ENCODE measurements at places on chromosomes 11 and 22.

DNA sequence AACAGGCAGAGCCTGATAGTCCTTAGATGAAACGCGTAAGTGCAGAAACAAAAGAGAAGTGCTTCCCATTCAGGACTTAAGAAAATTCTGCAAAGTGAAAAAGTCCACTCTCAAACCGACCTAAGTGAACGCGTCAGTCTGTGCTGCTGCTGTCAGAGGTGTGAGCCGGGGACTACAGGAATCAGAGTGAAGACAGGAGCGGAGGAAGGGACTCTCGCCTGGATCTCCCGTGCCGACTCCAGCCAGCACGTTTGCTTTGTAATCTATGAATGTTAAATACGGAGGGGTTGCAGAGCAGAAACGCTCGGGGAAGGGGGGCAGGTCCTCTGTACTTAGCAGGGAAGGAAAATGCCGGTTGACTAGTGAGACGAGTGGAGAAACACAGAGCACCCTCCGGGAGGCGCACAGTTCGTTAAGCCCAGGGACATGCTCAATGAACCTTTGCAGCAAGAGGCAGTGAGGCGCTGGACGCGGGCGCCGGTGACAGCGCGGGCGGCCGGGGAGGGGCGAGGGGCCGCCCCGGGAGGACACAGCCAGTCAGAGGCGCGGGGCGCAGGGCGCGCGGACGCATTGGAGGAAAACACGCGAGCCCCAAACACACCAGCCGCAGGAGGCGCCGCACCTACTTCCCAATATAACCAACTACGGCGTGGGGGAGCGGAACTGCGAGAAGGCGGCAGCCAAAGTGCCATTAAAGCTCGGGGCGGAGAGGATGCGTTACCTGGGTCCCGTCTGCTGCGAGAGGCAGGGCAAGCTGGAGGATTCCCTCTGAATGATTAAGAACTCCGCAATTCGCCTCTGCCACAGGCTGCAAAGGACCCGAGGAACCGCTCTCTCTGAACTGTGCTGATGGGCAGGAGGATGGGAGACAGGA is at the start of gene CNTN5:
Gene CNTN5, plus strand, starts transcription at position 598 of the 874 bp plus-strand sequence.
- DNase-seq, result no peak

- no peak for DNase-seq
Measured at GRCh38 chr11:73914284-73914683, 36.5 kb upstream of the DNAJB13 start.

DNA sequence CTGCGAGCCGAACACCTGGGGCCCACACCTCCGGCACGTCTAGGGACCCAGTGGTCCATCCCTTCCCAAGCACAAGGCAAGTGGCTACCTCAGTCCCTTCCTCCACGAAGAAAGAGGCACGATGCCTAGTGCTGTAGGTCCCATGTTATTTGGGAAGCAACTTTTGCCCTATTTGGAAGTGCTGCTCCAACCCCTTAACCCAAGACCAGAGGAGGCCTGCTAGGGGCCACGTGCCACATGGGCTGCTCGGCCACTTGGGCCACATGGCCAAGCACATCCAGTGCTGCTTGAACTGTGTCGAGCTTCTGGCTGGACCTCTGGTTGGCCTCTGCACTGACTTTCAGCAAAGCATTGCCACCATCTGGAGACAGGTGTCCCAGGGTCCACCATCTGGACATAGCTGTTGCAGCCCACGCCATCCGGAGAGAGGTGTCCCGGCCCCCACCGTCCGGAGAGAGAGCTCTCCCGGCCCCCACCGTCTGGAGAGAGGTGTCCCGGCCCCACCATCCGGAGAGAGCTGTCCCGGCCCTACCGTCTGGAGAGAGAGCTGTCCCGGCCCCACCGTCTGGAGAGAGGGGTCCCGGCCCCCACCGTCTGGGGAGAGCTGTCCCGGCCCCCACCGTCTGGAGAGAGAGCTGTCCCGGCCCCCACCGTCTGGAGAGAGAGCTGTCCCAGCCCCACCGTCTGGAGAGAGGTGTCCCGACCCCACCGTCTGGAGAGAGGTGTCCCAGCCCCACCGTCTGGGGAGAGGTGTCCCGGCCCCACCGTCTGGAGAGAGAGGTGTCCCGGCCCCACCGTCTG is 6.5 kb upstream of the B4GALNT4 start:
- no peak for DNase-seq

GRCh38 chr11:75497788-75498409 is 27.8 kb downstream of the GDPD5 start:
- DNase-seq, result no peak

- DNase-seq, result no peak
Measured at GRCh38 chr11:45869551-45869950, 15.9 kb upstream of the MAPK8IP1 start.

DNA sequence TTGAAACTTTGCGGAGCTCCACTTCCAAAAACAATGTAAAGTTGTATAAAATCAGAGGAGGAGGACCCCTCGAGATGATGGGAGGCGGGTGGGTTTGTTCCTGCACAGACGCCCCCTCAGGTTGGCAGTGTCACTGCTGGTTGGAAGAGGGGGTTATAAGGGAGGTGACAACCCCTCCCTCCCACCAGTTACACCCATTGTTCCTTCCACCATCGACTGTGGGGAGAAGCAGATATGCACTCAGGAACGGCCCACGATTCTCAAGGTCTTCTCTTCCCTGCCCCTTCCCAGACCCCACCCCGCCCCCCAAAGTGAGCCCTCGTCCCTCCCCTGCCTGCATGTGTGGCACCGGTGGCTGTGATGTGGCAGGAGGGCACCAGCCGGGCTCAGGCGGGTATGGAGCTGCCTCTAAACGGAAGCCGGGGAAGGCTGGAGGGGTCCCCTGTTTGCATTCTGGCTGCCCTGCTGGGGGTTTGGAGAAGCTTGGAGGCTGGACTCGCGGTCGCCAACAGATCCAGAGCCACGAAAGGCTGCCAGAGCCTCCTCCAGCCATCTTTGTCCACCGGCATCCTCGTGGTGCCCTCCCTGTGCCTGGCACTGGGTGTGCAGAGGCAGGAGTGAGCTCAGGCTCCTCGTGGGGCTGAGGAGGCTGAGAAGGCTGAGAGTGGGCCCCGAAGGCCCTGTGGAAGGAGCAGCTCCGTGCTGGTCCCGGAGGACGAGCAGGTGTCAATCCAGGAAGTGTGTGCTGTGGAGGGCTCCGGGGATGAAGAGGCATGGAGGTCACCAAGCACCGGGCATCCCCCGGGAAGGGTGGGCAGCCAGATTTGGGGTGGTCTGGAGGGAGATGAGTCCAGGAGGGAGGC is 778 bp downstream of the KDELR3 start:
- DNase-seq, result no peak

- DNase-seq, result no peak
Measured at GRCh38 chr11:13638422-13638821, 30.0 kb upstream of the FAR1 start.

- DNase-seq, result no peak
Measured at GRCh38 chr11:11318961-11319360, 34.1 kb downstream of the CSNK2A3 start.

DNA sequence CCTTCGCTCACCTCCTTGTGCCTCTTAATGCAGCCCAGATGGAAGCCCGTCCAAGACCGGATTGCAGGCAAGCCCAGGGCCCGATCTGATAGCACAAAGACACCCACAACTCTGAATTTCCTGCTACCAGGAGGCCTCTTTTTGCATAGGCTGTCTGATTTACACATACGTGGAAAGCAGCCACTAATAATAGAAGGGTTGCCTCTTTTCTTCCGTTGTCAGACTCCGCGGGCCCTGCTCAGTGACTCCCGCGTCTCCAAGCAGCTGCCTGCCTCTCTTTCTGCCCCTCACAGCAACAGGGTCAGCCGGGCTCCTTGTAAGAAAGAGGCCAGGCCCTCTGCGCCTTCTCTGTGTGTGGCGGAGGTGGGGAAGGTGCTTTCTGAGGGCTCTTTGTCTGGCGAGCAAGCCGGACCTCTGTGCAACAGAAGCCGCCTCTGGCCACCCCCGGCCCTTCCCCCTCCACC is 26.7 kb downstream of the FLI1 start:
- no peak for DNase-seq

DNA sequence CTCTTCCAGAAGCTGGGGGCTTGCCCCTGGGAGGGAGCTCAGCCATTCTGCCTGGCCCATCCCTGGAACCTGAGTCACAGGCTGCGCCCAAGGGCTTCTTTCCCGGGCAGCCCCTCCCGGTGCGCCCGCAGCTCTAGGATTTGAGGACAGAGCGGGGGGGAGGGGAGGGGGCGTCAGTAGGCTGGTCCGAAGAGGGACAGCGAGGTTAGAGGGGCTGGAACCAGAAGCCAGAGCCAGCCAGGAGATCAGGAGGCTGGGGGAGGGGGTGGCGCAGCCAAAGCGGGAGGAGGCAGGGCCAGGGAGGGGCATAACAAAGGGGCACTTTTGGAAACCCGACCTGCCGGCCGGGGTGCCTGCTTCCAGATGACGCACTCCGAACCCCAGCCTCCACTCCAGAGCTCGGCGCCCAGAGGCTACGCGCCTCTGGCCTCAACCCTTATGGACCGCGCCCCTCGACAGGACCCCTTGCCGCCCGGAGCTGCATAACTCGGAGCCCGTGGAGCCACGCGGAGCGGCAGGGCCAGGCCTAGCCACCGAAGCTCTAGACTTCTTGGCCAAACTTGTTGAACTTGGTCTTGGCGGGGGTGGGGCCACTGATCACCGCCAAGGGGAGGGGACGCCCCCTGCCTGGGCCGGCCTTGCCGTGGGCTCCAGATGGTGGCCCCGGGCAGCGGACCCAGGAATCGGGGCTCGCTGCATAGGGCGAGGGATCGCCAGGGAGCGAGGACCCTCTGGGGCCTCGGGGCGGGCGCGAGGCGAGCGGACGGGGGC is 744 bp downstream of the PACSIN3 start:
- DNase-seq, result peak; percentile 61

GRCh38 chr11:47396049-47396320 is 12.4 kb upstream of the SLC39A13 start:
- DNase-seq, result no peak

DNA sequence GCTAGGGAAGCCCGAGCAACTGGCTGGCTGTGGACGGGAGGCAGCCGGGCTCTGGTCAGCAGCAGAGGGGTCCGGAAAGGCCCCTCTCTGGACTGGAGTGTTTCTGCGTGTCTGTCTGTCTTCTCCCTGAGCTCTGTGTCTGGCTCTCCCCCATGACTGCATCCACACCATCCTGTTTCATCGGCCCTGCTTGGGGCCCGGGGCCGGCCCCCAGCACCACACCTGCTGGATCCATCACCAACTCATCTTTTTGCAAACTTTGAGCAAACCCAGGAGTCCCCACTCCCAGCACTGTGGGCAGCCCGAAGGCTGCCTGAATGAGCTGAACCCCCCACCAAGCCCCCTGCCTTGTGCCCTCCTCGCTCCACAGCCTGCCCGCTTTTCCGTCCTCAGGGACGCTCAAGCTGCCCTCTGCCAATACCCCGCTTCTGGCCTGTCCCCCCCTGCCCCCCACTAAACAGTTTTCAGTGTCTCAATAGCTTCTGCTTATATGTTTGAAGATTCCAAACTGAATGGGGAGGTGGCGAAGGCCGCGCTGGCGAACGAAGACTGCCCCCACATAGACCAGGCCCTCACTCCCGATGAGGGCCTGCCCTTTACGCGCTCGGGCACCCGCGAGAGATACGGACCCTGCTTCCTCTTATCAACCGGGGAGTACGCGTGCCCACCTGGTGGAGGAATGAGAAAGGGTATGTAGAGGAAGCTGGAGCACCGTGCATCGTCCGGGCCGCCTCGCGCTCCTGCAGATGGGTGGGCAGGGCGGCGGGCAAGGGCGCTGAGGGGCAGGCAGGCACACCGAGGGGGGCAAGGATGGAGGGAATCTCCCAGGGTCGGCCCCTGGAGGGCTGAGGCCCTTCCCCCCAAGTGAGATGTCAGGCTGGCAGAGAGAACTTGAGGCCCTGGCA is 44.6 kb downstream of the KCNC1 start:
- DNase-seq, result no peak

- no peak for DNase-seq
Measured at GRCh38 chr22:42726811-42727210, 6.1 kb upstream of the A4GALT start.

DNA sequence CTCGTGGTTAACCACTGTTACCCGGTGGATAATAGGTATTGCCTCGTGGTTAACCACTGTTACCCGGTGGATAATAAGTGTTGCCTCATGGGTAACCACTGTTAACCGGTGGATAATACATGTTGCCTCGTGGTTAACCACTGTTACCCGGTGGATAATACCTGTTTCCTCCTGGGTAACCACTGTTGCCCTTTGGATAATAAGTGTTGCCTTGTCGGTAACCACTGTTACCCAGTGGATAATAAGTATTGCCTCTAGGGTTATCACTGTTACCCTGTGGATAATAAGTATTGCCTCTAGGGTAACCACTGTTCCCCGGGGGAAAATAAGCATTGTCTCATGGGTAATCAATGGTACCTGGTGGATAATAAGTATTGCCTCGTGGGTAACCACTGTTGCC is 15.0 kb upstream of the NXPE4 start:
- DNase-seq, result no peak

GRCh38 chr11:34505874-34506273 is 7.7 kb downstream of the ELF5 start:
- no peak for DNase-seq

- no peak for DNase-seq
Measured at GRCh38 chr22:30402028-30402765, 5.4 kb downstream of the SEC14L2 start.

DNA sequence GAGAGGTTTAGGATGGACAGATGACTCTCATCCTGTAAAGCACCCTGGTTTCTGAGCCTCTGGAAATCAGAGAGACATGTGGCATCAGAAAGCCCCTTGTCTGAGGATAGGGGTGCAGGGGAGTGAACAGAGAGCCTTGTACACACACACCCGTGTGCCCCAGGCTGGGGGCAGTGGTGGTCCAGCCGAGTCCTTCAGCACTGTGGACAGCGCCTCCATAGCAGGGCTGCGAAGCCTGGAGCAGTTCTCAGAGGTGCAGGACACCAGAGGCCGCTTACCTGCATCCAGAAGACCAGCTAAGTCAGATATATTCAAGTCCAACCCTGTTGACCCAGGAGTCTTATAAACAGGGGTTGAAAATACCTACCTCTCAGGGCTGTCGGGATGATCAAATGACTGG is 11.5 kb upstream of the IGSF9B start:
- DNase-seq, result no peak

GRCh38 chr11:47979378-47980087 is 826 bp upstream of the PTPRJ start:
- DNase-seq, result peak; percentile 49

DNA sequence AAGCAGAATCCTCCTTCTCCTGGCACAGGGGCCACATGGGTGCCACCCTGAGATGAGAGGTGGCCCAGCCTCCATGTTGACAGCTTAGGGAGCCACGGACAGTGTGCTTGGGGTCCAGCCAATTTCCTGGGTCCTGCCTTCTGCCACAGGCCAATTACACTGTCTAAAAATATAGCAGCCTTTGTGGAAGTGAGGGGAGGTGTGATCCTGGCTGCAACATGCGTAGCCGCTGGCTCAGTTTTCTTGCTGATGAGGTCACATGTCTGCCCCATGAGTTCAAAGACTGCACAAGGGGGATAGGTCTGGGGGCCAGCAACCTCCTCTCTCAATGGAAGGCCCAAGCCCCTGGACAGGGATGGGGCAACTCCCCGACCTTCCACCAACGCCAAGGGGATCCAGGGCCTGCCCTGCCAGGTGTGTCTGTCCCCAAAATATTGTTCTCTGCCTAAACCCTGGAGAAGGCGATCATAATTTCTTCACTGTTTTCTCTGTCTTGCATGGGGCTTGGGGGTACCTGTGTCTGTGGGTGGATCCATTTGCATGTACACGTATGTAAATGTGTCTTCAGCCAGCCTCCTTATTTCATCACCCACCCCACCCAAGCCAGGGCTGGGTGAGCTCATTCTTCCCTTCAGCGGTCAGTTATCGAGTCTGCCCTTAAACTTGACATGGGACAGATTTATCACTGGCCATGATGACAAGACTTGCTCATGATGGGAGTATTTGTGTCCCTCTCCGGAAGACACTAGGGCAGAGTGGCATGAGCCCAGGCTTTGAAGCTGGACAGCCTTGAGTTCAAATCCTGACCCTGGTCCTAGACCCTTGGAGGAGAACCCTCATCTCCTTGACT is 59.4 kb downstream of the OTOG start:
- DNase-seq, result no peak

GRCh38 chr11:103436131-103436770 is 327.0 kb downstream of the DYNC2H1 start:
- DNase-seq, result no peak

Measured in G401 (cell line).